ENCODE measurements at places on chromosomes 6 and 20. TPM values are rescaled to one million over a fixed set of nuclear protein-coding genes. Genes with fewer than 3 reads are reported as not detected.

KCNK16 gene
- total RNA-seq = not detected

SNRNP48 gene
- total RNA-seq = 24.0 TPM

ADGRF4 gene
- not detected for total RNA-seq

MUC21 gene
- not detected for total RNA-seq

SAPCD1 gene
- 2.7 TPM for total RNA-seq

Measured in CD4-positive, alpha-beta memory T cell (primary cell).